ENCODE measurements at places on chromosomes 7 and 10. TPM values are rescaled to one million over a fixed set of nuclear protein-coding genes. Genes with fewer than 3 reads are reported as not detected.

The LOXL4 gene
- 2.5 TPM for total RNA-seq

DNA sequence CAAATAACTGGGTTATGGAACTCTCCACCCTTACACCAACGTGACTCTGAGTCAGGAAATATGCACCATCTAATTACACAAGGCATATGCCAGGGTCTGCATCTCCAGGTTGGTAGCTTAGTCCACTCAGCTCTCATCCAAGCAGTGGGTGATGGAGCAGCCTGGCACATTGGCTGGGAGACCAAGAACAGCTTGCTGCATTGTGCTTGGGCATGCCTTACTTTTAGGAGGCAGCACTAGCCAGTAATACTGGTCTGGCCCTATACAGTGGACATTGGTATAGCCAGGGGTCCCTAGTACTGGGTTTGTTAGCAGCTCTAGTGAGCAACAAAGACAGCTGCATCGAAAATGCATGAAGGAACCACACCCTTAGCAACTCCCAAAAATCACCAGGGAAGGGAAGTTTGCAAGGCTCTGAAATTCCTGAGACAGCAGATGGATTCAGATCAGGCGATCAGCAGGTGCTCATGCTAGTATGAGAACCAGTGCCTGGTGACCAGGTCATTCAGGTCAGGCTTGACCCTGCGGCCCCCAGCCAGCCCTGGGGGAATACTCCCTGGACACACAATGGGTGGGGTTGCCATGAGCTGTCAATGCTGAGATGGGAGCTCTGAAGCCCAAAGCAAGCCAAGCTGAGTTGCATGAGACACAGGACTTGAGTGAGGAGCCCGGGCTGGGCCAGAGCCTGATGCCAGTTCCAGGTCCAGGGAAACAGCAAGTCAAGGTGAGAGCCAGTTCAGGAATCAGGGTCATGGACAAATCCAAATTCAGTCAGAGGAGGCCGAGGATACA, 217.9 kb upstream of the ZMIZ1 start:
- H3K4me3 ChIP-seq, result no peak overlapping the region
- no peaks in the 10 kb centered on the region for H3K27me3 ChIP-seq
- DNase-seq, result no peak
- H3K36me3 ChIP-seq, result no peaks in the 10 kb centered on the region
- H3K4me1 ChIP-seq, result no peaks in the 10 kb centered on the region
- no peak overlapping the region for H3K27ac ChIP-seq

- H3K4me3 ChIP-seq, result no peak overlapping the region
- H3K4me1 ChIP-seq, result no peaks in the 10 kb centered on the region
- H3K36me3 ChIP-seq, result no peaks in the 10 kb centered on the region
- no peaks in the 10 kb centered on the region for H3K27me3 ChIP-seq
- no peak for DNase-seq
Measured at GRCh38 chr7:86768394-86768793, 124.7 kb downstream of the GRM3 start.

The PAX4 gene
- not detected for total RNA-seq

DNA sequence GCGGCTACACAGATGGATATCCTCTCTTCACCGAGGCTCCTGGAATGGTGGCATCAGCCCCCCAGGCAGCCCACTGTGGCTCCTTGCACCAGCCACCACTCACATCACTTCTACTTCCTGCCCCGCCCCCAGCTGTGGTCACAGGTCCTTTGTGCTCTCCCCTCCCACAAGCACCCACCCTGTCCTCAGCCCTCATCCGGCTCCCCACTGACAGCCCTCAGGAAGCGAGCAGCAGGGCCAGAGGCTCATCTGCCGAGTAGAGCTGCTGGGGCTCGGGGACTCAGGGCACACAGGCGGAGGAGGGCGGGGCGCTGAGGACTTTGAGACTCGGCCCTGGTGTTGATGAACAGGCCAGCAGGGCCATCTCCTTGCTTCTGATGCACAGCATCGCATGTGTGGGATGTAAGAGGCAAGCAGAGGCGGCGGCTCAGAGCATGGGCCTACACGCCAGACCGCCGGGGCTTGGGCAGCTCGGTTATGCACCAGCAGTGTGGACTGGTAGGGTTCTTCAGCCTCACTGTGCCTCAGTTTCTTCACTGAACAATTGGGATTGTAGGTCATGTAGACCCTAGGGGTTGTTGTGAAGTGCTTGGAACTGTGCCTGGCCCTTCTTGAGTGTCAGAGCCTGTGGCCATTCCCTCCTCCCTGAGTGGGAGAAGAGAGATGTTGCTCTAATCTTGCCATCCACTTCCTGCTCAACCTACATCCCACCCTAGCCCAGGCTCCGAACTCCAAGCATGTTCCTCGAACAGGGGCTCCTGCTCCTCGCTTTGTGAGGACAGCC, at the start of gene PRF1:
Gene PRF1, minus strand, starts transcription at position 77 of the 784 bp plus-strand sequence. CDS start 1,839 bp downstream, outside the sequence.
- no peak within 1 kb of the TSS for H3K4me3 ChIP-seq
- no peaks in the 10 kb centered on the region for H3K36me3 ChIP-seq
- H3K27me3 ChIP-seq, result no peaks in the 10 kb centered on the region
- no peak for DNase-seq

DNA sequence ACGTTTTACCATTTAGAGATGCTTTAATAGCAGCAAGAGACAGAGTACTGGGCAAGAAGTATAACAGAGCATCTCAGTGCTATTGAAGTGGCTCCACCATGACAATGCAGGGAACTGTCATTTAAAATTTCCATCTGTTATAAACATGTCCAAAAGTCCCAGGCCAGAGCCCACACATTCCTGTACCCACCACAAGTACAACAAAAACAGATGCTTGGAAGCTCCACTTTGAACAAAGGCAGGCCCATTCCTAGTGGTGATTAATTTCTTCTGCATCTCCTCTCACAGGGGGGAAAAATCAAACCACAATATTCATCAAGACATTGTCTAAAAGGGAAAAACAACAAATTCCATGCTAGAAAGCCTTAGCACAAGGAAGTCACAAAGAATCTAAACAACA, 627.9 kb downstream of the PARD3 start:
- H3K4me1 ChIP-seq, result peaks cover 10% of the 10 kb centered on the region
- H3K36me3 ChIP-seq, result no peaks in the 10 kb centered on the region
- H3K4me3 ChIP-seq, result no peak overlapping the region
- H3K27me3 ChIP-seq, result no peaks in the 10 kb centered on the region

- H3K4me3 ChIP-seq, result no peak overlapping the region
- no peak overlapping the region for H3K27ac ChIP-seq
- no peak for DNase-seq
- H3K4me1 ChIP-seq, result peaks cover 10% of the 10 kb centered on the region
Measured at GRCh38 chr7:155807065-155807671, 5.1 kb downstream of the SHH start.

- H3K4me3 ChIP-seq, result no peak overlapping the region
- H3K4me1 ChIP-seq, result no peaks in the 10 kb centered on the region
Measured at GRCh38 chr7:115701141-115701540, 329.4 kb downstream of the TFEC start.

DNA sequence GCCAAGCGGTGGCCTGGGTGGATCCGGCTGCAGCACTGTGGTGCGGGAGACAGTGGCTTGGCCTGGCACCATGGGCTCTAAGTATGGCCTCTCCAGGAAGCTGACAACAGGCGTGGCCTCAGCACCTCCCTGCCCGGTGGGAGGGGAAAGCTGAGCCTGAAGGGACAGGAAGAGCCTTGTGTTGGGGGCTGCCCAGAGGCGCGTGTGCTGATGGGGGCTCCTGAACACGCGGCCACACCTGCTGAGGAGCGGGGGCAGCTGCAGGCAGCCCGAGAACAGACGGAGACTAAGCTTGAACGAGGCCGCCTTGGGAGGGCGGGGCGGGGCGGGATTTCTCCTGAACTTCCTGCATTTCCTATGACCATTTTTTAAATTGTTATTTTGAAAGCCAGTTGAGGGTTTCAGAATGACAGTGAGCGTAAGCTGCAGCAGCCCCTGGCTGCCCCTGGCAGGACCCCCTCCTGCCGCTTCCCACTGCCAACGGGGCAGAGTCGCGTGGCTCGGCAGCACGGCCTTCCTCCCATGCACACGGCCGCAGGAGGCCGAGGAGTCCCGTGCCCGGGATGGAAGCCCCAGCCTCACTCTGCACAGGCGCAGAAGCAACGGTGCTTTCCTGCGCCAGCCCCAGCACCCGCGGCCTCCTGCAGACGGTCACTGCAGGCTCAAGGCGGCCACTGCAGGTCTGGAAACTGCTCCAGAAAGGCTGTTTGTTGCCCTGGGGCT, 43.2 kb downstream of the DPYSL4 start:
- H3K4me1 ChIP-seq, result no peaks in the 10 kb centered on the region
- H3K4me3 ChIP-seq, result no peak overlapping the region

The SLC18A3 gene
- not detected for total RNA-seq

DNA sequence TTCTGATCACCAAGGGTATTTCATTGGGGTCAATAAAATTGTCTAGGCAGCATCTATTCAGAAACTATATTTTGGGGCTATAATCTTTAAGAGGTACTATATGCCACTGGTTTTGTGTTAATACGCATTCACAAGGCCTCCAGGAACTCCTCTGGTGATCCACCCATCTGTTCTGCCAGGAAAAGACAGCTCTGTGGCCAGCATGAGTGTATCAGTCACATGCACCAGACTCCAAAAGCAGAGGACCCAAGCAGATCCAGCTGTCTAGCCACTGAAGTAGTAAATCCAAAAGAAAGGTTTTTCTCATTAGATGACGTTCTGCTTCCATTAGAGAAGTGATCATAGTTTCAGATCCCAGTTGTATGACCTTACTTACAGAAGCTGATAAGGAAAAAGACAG, 199.6 kb upstream of the CELF2 start:
- no peak for DNase-seq
- H3K27ac ChIP-seq, result no peak overlapping the region
- H3K36me3 ChIP-seq, result no peaks in the 10 kb centered on the region
- H3K4me1 ChIP-seq, result peaks cover 10% of the 10 kb centered on the region
- H3K27me3 ChIP-seq, result no peaks in the 10 kb centered on the region
- H3K4me3 ChIP-seq, result no peak overlapping the region

- H3K27ac ChIP-seq, result no peak overlapping the region
- DNase-seq, result no peak
- peaks cover 70% of the 10 kb centered on the region for H3K4me1 ChIP-seq
- no peaks in the 10 kb centered on the region for H3K27me3 ChIP-seq
- H3K36me3 ChIP-seq, result no peaks in the 10 kb centered on the region
Measured at GRCh38 chr7:131636092-131636491, 79.7 kb upstream of the PODXL start.

The FBH1 gene
- total RNA-seq, result 68.0 TPM

Data from PC-9 (cell line).